ENCODE measurements at places on chromosomes 4 and X.

DNA sequence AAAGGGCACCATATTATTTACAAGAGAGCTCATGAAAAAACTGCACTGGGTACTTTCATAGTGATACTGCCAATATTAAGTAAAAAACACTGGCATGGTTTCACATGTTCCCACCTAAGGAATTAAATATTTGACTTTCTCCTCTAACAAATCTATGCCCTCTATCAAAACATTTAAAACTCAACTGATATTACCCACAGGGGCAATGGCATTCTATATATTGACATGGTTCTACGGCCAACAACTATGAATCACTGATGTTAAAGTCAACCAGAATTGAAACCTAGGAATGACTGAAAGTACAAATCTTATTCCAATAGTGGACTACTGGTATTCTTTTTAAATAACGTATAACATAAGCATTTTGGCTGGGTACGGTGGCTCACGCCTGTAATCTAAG is 28.2 kb downstream of the PHKA2 start:
- no peaks in the 10 kb centered on the region for H3K36me3 ChIP-seq
- H3K4me1 ChIP-seq = no peaks in the 10 kb centered on the region
- no peak for DNase-seq

DNA sequence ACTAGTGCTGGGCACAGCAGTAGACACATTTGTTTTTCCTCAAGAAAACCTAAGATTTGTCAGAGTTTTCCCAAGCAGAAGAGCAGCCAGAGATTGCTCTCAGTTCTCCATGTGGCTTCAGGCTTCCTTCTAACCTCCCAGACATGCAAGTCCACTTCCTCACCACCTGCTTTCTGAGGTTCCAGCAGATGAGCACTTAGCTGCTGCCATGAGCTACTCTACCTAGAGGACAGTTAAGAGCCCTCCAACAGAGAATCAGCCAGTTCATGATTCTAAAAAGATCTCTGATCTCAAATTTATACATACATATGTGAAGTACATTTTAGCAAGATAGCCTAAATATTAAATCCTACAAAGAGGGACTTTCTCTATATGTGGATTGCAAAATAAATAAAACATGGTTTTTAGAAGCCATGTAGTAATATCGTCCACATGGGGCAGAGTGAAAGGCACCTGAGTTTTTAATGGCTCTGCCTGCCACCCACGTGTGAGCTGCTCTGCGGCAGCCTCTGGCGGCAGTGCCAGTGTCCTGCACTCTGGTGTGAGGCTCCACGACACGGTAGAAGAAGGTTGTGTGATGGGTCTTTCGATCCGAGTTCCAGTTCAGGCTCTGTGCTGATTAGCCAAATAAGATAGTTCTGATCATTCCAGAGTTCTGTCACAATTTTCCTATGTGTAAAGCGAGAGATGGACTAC is 10.3 kb downstream of the CYP4V2 start:
- peak; percentile 54 for DNase-seq
- no peaks in the 10 kb centered on the region for H3K4me1 ChIP-seq
- no peaks in the 10 kb centered on the region for H3K36me3 ChIP-seq
- H3K27me3 ChIP-seq = no peaks in the 10 kb centered on the region
- H3K4me3 ChIP-seq = no peak overlapping the region
- no peak overlapping the region for H3K27ac ChIP-seq

DNA sequence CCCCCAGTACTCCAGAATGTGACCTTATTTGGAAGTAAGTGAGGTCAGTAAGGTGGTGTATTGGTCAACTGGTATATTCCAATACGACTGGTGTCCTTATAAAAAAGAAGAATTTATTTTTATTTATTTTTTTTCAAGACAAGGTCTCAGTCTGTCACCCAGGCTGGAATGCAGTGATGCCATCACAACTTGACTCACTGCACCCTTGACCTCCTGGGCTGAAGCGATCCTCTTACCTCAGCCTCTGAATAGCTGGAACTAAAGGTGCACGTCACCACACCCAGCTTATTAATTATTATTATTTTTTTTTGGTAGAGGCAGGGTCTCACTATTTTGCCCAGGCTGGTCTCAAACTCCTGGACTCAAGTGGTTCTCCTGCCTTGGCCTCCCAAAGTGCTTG is 115.1 kb upstream of the PITX2 start:
- DNase-seq = no peak
- H3K27me3 ChIP-seq = no peaks in the 10 kb centered on the region
- no peak overlapping the region for H3K4me3 ChIP-seq
- no peaks in the 10 kb centered on the region for H3K36me3 ChIP-seq

DNA sequence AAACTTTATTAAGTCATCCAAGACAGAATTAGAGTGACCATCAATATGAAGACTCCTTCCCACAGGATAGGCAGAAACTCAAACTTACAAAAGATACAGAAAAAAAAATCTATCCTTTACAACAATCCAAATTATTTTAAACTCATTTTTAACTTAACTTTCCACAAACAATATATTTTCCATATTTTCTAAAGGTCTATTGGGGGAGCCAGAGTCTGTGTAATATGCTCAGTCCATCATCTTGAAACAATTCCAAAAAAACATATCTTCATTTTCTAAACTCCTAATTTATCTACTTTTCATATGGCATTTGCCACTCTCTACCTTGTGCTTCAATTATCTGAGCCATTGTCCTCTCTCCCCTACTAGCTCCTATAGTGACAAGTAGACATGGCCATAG is 378.1 kb downstream of the PDGFC start:
- no peak overlapping the region for H3K27ac ChIP-seq
- H3K4me1 ChIP-seq = no peaks in the 10 kb centered on the region
- H3K36me3 ChIP-seq = no peaks in the 10 kb centered on the region
- DNase-seq = peak; percentile 26
- H3K4me3 ChIP-seq = no peak overlapping the region

DNA sequence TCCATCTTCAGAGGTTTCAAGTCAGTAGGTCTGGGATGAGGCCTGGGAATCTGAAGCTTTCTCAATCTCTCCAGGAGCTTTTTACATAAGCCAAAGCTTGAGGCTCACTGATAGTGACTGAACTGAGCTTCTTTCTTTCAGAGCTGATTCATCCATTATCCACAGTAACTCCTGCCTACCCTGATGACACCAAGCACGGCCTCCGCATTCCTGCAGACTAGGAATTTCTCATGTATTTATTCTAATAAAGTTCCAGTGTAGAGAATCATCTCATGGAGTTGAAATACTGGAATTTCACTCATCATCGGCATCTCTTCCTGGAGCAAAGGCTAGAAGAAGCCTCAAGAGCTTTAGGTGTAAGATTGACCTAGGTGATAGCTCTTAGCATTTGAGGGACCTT is 12.1 kb upstream of the DCTD start:
- H3K27me3 ChIP-seq = no peaks in the 10 kb centered on the region
- H3K27ac ChIP-seq = peak overlapping the region; percentile 86
- no peak overlapping the region for H3K4me3 ChIP-seq

- H3K27ac ChIP-seq = peak overlapping the region; percentile 80
- peak; percentile 72 for DNase-seq
These were observed 79.8 kb downstream of the RLIM start for GRCh38 chrX:74534569-74535038.

DNA sequence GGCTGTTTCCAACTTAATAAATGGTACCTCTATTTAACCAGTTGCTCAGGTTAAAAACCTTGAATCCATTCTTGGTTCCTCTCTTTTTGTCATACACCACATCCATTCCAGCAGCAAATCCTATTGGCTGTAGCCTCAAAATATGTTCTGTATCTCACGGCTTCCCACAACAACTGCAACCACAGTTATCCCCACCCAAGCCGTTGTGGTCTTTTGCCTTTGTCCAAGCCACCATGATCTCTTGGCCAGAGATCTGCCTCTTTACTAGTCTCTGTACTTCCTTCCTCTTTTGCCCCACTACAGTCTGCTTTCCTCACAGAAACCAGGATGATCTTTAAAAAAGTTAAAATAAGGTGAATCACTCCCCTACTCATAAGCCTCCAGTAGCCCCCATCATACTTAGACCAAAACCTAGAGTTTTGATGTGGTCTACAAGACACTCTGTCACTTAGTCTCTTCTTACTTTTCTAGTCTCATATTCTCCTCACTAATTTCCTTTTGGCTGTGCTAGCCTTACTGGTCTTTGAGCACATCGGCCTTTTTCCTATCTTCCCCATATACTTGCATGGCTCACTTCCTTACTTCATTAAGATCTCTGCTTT is 10.3 kb downstream of the MAOA start:
- H3K27me3 ChIP-seq = no peaks in the 10 kb centered on the region
- no peaks in the 10 kb centered on the region for H3K36me3 ChIP-seq
- DNase-seq = no peak
- H3K27ac ChIP-seq = no peak overlapping the region

DNA sequence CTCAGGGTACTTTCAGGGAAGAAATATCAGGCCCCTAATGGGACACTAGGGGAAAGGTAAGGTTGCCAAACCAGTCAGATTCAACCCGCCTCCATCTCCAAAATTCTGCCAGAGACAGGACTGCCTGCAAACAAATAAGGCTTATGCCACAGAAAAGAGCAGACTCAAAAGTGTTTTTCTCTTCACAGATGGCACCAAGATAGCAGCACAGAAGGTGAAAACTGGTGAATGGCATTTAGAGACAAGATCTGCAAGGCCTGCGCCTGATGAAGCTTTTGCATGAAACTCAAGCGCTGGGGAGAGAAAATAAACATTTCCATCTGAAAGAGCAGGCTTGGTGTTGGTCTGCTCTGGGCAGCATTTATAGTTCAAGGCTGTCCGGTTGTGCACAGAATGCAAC is 27.9 kb downstream of the AMOT start:
- no peak overlapping the region for H3K27ac ChIP-seq
- no peaks in the 10 kb centered on the region for H3K36me3 ChIP-seq
- no peaks in the 10 kb centered on the region for H3K27me3 ChIP-seq
- no peak overlapping the region for H3K4me3 ChIP-seq
- no peaks in the 10 kb centered on the region for H3K4me1 ChIP-seq

GRCh38 chr4:47065051-47065481 is 33.7 kb downstream of the GABRB1 start:
- no peaks in the 10 kb centered on the region for H3K4me1 ChIP-seq
- H3K4me3 ChIP-seq = no peak overlapping the region
- no peak overlapping the region for H3K27ac ChIP-seq
- no peaks in the 10 kb centered on the region for H3K27me3 ChIP-seq
- no peak for DNase-seq

GRCh38 chrX:129665916-129666644 is 11.3 kb upstream of the APLN start:
- no peak overlapping the region for H3K4me3 ChIP-seq
- peak overlapping the region; percentile 33 for H3K27ac ChIP-seq
- DNase-seq = peak; percentile 83
- H3K27me3 ChIP-seq = no peaks in the 10 kb centered on the region
- peaks cover 14% of the 10 kb centered on the region for H3K4me1 ChIP-seq
- no peaks in the 10 kb centered on the region for H3K36me3 ChIP-seq

GRCh38 chrX:149371986-149372385 is 133.1 kb downstream of the IDS start:
- no peaks in the 10 kb centered on the region for H3K4me1 ChIP-seq
- no peak overlapping the region for H3K4me3 ChIP-seq
- no peak for DNase-seq
- H3K27ac ChIP-seq = no peak overlapping the region

GRCh38 chrX:76076124-76076523 is 96.7 kb upstream of the PBDC1 start:
- H3K4me3 ChIP-seq = no peak overlapping the region
- H3K27ac ChIP-seq = no peak overlapping the region

DNA sequence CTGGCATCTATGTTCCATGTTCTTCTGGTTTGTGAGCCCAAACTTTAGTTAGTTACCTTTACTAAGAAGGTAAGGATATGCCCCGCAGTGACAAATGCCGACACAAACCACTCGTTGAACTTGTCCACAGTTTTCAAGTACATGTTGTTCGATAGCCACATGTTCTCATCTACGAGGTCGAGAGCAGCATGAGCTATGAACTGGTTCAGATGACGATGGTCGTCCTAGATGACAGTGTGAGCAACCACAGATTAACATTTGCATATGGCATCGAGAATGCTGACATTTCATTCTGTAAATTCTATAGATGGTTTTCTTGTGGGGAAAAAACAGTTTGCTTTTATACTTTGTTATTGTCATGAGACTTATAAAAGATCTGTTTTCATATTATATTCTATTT is 18.0 kb downstream of the TRAPPC2 start:
- no peak overlapping the region for H3K27ac ChIP-seq
- no peak overlapping the region for H3K4me3 ChIP-seq
- H3K27me3 ChIP-seq = no peaks in the 10 kb centered on the region

DNA sequence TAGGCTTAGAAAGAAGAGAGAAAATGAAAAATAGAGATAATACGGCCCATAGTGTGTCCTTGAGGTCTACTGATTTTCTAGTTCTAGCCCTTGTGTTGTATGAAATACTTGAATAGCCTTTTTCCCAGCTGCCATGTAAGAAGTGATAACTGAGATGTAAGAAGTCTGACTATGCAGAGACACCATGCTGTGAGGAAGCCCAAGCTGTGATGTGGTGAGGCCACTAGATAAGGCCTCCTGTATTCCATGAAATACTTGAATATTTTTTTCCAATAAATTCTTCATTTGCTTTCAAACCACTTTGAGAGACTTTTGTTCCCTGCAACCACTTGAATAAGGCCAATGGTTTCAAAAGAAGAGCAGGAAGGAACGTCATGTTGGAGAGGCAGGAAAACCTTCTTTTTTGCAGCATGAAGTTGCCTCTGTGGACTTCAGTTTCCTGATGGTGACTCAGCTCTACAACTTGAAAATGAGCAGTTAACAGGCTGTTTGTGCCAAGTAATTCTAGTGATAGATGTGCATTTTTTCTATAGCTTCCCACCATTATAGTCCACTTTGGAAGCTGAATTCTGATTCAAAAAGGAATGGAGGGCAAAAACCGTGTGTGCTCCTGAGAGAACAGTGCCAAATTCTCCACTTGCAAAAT is 25.5 kb upstream of the FAM9C start:
- DNase-seq = peak; percentile 32
- no peaks in the 10 kb centered on the region for H3K36me3 ChIP-seq

DNA sequence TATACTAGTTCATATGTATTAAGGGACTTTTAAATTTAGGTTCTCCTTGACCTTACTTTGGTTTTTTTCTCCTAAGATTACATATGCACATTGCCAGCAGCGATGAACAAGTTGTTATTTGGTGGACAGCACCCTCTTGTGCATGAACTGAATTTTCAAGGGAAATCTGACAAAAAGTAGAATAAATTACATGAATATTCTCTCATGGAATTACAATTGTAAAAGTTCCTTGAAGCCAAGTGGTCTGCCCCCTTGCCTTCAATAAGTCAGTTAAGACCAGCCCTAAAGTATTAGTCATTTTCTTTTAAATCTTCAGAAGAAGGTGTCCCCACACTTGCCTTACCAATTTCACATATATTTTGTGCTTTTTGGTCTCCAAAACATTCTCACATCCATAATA is 30.7 kb upstream of the SMARCA5 start:
- H3K4me1 ChIP-seq = no peaks in the 10 kb centered on the region
- H3K36me3 ChIP-seq = no peaks in the 10 kb centered on the region
- H3K27ac ChIP-seq = no peak overlapping the region
- H3K27me3 ChIP-seq = no peaks in the 10 kb centered on the region
- peak; percentile 73 for DNase-seq

DNA sequence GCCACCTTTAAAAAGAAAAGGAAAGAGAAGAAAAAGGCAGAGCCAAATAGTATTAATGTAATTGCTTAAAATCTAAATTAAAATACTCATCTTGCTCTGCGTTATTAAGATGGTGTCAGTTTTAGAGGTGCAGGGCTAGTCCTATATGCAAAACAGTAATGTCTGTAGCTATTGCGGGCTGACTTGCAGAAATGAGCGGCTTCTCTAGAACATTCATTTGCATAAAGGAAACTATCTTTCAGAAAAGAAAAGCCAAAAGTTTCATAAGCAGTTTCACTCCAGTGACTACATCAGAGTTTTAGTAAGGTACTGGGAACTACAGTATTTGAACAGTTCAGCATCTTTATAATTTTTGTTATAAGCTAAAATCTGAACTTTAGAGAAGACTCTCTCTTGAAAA is 6.0 kb downstream of the SMAD1 start:
- H3K36me3 ChIP-seq = no peaks in the 10 kb centered on the region
- H3K27ac ChIP-seq = no peak overlapping the region
- H3K27me3 ChIP-seq = no peaks in the 10 kb centered on the region
- DNase-seq = no peak
- H3K4me1 ChIP-seq = peaks cover 13% of the 10 kb centered on the region
